ENCODE measurements at places on chromosomes 7 and 10.
A peak's percentile ranks its signal among the peaks of the same experiment; 100 is the strongest.

DNA sequence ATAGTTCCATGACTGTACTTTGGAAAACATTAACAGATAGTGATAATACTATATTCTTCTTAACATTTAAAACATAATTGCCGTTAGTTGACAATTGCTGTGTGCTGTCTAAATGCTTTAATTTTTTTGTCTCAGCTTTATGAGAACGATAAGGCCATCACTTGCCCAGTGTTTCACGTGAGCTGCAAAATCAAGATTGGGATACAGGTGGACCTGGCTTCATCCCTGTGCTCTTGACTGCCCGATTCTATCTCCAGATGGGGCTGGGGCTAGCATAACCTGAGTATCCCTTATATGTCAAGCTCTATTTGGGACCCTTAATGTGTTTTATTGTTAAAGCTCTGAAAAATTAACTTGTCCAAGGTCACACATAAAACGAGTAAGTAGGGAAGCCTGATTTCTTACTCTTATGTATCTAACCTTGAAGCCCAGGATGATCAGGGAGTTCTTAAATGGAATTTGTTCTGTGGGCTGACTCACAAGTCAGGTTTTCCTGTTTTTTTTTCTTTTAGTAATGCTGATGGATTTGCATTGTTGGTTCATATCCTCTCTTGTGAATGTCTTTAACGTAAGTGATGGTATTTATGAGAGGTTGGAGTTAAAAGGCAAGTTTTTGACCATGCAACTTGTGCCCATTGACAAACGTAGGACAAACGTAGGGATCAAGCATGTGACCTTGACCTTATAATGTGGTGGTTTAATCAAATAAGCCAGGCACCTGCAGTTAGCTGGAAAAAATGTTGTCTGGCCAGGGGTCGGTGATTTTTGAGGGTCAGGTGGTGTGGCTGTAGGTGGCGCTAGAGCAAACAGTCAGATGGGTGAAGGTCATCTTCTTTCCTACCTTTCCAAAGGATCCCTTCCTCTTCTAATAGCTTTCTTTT, 3.6 kb downstream of the PRKAR2B start:
- no peak for DNase-seq

DNA sequence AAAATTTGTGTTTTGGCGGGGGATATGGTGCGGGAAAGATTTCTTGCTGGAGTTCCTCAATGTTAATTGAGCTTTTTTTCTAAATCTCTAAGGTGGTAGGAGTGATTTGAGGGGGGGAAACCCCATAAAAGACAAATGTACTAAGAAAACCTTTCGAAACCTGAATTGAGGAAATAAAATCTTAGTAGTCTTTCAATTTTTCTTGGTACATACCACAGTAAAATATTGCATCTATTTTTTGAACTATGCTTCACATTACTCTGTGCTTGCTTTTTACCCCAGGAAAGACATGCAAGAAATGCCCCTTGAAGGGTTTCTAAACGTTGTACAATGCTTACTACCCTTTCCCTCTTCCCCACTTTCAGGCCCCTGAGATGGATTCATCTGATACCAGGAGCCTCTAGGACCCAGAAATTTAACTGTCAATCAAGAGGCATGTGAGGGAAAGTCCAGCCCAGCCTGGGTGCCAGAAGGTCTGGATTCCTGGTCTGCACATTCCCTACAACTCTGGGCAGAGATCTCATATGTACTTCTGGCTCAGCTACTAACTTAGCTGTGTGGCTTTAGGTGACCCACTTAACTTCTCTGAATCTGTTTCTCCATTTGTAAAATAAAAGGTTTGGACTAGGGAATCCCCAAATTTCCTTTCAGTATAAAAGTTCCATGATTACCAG, 5.8 kb upstream of the PDCD4 start:
- no peak for DNase-seq

DNA sequence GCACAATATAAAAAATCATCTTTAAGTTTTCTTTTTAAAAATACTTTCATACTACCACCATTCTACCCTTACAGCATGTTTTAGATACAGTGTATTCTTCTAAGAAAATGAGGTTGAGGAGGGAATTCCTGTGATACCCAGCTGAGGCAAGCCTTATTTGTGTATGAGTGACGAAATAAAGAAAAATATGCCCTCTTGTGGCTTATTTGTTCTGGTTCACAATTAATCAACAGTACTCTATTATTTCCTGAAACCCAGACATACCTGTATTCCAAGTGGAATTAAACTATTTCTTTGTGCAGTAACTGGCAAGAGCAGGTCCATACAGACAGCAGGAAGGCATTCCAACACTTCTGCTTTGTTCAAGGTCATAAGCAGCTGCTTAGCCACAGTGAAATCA, 4.5 kb upstream of the SEMA3D start:
- no peak for DNase-seq

- no peak for DNase-seq
Observed at GRCh38 chr10:72020914-72021809, 57.0 kb downstream of the CHST3 start.

GRCh38 chr7:39712751-39713150, 89.4 kb downstream of the RALA start:
- no peak for DNase-seq

GRCh38 chr7:54485044-54485443, 57.1 kb upstream of the VSTM2A start:
- peak; percentile 56 for DNase-seq

GRCh38 chr10:31808258-31809218, 120.1 kb downstream of the ARHGAP12 start:
- peak; percentile 42 for DNase-seq

DNA sequence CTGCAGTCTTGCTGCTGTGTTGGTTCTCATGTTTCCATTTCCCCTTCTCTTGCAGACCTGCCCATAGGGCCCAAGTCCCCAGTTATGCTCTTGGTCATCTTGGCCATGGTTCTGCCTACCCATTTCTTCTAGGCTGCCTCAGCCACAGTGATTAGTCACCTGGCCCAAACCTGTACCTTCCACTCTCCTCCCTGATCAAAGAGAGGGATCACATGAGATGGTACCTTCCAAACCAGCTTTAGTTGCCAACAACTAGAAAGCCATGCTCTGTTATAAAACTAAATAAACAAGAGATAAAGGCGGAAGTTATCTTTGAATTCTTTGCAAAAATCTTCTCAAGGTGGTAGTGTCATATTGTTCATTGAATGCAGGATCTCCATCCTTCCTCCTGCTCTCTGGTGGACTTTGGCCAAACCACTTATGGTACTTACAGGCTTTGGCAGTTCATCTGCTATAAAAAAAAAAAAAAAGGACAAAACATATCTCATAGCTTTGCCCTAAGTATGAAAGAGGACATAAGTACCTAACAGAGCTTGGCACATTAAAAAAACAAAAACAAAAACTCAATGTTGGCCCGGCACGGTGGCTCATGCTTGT, 25.8 kb downstream of the TACC2 start:
- no peak for DNase-seq

DNA sequence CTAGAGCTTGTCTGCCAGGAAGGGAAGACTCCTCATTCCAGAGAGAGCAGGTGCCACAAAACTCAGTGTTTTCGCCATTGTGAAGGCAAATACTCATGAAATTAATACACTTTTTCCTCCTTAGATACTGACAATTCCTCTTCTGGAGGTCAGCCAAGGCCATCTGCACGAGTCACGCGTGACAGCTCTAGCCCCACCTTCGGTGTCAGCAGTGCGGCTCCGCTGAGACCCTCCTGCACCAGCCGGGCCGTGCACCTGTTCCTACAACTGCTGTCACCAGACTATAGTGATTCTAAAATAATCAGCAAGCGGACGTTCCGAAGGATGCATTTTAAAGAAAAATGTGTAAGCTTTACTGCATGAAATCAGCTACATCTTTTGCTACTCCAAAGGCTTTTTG, 127.7 kb downstream of the DIP2C start:
- DNase-seq: no peak

- DNase-seq: no peak
Observed at GRCh38 chr10:33139181-33139646, 181.2 kb upstream of the ITGB1 start.

DNA sequence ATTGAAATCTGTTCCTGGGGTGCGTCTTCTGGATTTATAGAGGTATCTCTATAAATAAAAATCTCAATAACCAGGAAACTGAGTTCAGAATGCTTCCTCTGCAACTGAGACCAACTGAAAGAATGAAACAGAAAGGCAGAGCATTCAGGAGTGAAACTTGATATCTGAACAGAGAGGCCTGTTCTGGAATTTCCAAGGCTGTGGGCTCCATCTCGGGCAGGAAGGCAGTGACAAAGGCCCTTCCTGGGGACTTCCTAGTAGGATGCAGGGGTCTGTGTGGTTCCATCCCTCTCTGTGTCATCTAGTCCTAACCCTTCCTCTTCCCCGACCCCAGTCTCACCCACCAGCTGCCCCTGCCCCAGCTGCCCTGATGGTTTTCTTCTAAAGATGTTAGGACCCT, 52.0 kb downstream of the JCAD start:
- DNase-seq: no peak

DNA sequence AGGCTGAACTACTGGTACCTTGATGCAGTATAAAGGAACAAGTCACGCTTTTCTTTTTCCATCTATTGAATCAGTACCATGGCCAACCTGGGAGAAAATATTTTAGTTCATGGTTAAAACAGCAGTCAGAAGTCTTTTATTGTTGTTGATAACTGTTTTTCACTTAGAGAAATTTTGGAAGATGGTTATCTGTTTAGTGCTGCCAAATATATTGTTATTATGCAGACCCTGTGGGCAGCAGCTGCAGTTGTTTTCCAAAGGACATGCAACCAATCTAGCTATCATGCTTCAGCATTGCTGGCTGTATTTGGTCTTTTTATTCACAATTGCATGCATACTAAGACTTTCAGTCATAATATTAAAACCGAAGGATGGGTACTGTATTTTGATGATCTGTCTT, 169.5 kb downstream of the BBS9 start:
- no peak for DNase-seq

DNA sequence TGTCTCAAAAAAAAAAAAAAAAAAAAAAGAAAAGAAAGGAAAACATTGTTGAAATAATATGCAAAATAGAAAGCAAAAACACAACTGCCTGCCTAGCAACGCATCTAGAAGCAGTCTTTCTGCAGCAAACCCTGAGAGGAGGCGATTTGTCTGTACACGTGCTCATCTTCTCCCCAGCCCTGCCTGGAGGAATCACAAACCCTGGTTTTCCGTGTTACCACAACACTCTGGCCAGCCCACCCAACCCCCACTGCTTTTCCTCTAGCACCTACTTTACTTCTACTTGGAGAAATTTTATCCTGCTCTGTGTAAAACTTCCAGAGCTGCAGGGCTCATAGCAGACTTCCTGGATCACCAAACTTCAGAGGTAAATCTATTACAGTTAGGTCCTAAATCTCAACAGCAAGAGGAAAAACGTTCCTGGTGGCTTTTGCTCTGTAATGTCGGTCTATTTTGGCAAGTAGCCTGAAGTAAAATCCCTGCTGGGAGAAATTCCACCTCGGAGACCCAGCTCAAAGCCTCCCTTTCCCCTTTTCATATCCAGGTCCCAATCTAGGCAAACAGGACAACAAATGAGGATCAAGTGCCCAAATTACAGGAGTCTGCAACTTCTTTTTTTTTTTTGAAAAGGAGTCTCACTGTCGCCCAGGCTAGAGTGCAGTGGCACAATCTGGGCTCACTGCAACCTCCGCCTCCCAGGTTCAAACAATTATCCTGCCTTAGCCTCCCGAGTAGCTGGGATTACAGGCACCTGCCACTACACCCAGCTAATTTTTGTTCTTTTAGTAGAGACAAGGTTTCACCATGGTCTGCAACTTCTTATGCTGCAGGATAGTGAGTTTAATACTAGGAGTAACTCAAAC, 91.6 kb downstream of the DNMBP start:
- no peak for DNase-seq

GRCh38 chr10:97679594-97679993, 7.4 kb downstream of the AVPI1 start:
- DNase-seq: no peak

- no peak for DNase-seq
Observed at GRCh38 chr7:116037401-116037800, 6.8 kb upstream of the TFEC start.

GRCh38 chr10:22637491-22637890, 76.9 kb downstream of the PIP4K2A start:
- no peak for DNase-seq

GRCh38 chr10:76743169-76743568, 894.4 kb downstream of the KCNMA1 start:
- DNase-seq: no peak

DNA sequence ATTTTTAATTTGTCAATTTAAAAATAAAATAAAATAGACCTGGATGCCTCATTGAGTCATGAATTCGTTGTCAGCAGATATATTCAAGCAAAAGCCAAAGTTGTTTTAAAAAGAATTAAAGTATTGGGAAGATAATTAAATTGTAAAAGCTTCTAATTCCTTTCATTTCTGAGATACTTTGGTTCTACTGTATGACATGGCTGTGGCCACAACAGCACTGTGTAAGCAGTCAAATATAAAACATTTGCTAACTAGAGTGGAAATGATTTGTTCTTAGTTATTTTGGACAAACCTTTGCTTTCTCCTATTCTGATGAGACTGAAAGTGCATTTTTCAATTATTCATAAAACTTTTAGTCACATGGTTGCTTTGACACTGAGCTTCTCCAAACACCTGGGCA, 143.6 kb upstream of the FAM13C start:
- DNase-seq: no peak

DNA sequence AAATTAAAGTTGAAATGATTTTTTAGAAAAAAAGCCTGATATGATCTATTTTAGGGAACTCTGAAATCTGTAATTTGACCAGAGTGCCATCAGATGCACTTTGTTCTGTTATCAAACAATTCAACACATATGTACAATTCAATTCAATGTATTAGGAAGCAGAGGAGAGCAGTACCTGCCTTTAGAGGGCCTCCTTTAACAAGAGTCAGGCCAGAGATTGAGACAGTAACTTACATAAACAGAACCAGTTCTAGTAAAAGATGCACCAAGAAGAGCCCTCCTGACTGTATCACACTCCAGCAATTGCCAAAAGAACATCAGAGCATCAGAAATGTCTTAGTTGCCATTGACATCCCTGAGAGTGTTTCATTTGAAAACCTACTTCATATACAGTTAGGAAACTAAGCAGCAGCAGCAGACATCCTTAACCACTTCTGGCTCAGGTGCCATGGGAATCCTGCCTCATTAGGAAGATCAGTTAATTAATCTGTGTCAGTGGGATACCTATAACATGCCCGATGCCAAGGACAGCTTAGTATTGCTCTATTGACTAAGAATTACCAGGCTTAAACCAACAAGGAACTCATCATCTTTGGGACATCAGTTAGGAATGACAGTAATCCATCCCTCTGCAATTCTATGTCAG, 1222.6 kb upstream of the LRRN3 start:
- DNase-seq: peak; percentile 32

DNA sequence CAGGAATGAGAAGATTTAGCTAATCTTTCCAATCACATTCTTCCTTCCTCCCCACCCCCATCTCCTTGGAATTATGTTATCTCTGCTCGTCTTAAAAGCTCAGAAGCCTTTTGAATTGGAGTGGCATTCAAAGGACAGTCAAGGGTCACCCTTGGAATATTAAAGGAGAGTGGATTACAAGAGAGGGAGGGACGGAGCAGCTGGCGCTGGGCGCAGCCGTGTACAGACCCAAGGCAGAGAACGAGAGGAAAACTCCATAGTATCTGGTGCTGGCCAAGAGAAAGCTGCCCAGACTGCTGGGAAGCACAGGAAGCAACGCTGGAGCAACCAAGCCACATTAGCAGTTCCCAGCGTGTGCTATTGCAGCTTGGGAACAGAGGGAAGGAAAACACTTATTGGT, 95.7 kb downstream of the POU6F2 start:
- DNase-seq: no peak

GRCh38 chr7:48147078-48147591, 24.1 kb upstream of the ABCA13 start:
- no peak for DNase-seq

Data from T47D (cell line).